ENCODE measurements at places on chromosomes 1 and 21.

DNA sequence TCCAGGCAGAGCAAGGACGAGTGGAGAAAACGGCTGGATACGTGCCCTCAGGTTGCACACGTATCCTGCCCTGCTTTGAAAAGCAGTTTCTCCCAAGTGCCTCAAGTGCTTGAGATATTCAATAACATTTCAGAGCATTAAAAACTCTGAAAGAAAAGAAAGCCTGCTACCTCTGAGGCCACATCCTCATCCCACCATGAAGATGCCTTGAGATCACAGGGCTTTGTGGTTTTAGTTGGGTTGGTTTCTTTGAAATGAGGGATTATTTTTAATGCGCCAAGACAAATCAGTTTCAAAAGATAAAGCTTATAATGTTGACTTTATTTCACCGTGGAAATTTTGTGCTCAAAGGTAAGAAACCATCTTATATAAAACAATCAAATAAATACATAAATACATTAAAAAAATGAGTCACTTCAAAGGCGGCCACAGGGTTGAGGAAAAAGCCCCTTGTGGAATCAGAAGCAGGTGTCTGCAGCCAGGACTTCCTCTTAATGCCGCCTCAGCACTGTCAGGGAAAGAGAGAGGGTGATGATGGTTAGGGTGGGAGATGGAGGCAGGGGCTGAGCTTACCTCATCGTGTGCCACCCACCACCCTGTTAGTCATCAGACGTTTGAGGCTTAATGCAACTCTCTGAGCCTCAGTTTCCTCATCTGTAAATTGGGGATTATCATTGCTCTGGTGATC lies 1.4 kb downstream of the NPPB start:
- DNase-seq = no peak

DNA sequence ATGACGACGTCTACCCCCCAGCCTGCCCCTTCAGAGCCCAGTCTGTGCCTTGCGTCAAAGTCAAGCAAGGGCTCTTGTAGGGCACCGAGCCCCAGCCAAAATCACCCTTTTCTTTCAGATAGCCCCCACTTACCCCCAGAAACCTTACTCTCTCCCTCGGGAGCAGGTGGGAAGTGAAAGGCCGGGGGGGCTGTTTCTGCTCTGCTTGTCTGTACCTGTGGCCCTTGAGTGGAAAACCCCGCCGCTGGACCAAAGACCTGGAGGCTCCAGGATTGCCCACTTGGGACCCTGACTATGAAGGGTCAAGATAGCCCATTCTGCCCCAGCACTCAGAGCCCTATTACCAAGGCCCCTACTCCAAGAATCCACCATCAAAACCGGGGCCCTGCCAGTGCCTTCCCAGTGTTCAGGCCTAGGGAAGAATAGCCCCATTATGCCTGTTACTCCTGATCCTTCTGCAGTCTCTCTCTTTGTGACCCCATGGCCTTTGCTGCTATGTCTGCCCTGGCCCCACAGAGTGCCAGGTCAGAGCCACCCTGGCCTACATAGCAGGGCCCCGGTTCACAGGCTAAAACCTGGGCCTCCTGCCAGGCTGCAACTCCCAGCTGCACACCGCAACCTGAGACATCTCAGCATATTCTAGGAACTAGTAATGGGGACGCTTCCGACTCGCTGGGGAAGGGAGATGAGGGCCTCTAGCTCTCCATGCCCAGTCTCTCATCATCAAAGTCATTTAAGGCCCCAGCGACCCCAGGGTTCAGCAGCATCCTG lies 22.2 kb upstream of the HPDL start:
- no peak for DNase-seq

GRCh38 chr1:3456449-3456963 lies 2.0 kb downstream of the ARHGEF16 start:
- no peak for DNase-seq

DNA sequence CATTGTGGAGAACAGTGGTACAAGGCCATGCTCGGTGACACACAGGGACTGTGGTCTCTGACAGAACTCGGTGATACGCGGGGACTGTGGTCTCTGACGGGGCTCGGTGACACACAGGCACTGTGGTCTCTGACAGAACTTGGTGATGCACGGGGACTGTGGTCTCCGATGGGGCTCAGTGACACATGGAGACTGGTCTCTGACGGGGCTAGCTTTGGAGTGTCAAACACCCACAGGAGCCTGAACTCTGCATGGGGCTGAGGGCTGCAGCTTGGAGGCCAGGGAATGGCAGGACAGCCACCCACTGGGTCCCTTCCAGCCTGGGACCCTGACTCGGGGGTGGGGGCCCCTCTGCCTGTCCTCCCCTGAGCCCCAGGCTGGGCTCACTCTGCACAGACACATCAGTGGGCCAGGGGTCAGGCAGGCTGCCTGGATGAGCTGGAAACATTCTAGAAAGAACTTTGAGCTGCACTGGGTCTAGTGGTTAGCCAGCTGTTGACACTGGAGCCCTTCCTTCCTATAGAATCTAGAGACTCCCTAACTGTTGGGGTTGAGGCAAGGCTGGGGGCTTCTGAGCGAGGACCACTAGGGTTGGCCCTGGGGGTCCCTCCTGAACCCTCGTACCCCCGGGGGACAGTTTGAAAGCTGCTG lies 49.8 kb downstream of the DISP3 start:
- no peak for DNase-seq

- DNase-seq = no peak
Measured at GRCh38 chr1:66371233-66372005, 162.5 kb upstream of the SGIP1 start.

GRCh38 chr21:31253684-31254083 lies 90.4 kb downstream of the TIAM1 start:
- DNase-seq = no peak

DNA sequence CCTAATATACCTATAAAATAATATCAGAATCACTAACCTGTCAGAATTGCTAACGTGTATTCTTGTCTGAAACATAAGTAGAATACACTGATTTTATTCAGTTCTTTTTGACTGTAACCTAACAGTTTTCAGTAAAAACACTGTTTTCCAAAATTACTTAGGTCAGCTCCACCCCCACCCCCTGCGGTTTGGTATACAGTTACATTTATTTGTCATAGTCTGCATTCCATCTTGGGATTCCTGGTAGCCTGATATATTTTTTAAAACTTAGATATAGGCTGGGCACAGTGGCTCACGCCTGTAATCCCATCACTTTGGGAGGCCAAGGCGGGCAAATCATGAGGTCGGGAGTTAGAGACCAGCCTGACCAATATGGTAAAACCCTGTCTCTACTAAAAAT lies 19.8 kb upstream of the ABCD3 start:
- DNase-seq = no peak

DNA sequence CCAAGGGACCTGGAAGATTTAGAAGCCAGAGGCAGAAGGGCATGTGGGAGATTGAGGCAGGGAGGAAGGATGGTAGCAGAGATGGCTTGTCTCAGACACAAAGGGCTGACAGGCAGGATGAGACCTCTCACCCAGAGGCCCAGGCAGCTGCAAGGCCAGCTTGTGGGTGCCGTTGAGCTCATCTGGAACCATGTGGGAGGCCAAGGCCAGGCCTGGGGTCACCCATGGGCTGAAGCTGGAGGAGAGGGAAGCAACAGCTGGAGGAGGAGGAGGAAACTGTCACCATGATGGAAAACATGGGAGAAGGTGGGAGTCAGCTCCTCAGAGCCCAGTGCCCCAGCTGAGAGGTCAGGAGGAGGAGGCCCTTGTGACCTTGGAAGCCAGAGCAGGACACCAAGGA lies 6.4 kb downstream of the CRABP2 start:
- no peak for DNase-seq

GRCh38 chr1:91428182-91428798 lies 23.7 kb upstream of the HFM1 start:
- DNase-seq = no peak

- no peak for DNase-seq
Measured at GRCh38 chr1:236122176-236122575, 20.2 kb upstream of the GPR137B start.

DNA sequence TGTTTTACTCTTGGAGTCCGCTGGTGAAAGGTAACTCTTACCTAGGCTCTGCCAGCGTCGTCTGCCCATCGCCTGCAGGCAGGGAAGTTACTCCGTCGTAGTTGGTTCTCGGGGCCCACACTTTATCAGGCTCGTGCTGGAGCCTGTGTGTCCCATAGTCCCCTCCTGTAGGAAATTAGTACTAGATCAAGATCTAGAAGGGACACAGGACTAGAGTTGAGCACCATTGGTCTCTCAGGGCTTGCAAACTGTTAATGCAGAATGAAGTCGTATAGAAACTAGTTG lies 940 bp downstream of the SRRM1 start:
- DNase-seq = no peak

- DNase-seq = no peak
Measured at GRCh38 chr1:117661027-117661426, 55.2 kb downstream of the TENT5C start.

- DNase-seq = no peak
Measured at GRCh38 chr1:208007319-208007937, 96.5 kb upstream of the CD34 start.

GRCh38 chr1:172733815-172734214 lies 74.9 kb downstream of the FASLG start:
- DNase-seq = no peak

- DNase-seq = no peak
Measured at GRCh38 chr1:115196296-115196695, 107.0 kb upstream of the TSPAN2 start.

- no peak for DNase-seq
Measured at GRCh38 chr1:2968471-2968881, 52.8 kb upstream of the ACTRT2 start.

DNA sequence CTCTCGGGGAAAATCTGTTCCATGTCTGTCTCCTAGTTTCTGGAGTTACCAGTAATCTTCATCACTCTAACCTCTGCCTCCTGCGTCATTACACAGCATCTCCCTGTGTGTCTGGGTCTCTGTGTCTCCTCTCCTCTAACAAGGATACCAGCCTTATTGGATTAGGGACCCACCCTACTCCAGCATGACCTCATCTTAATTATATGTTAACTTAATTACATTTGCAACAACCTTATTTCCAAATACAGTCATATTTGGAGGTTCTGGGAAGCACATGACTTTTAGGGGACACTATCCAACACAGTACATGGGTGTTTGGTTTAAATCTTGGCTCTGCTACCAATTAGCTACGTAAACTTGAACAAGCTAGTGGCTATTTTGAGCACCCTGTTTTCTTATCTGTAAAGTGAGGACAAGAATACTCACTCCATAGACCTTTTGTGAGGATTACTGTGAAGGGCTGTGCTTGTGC lies 83.9 kb upstream of the SGIP1 start:
- DNase-seq = no peak

- DNase-seq = peak; percentile 26
Measured at GRCh38 chr1:182235952-182236650, 155.5 kb downstream of the GLUL start.

DNA sequence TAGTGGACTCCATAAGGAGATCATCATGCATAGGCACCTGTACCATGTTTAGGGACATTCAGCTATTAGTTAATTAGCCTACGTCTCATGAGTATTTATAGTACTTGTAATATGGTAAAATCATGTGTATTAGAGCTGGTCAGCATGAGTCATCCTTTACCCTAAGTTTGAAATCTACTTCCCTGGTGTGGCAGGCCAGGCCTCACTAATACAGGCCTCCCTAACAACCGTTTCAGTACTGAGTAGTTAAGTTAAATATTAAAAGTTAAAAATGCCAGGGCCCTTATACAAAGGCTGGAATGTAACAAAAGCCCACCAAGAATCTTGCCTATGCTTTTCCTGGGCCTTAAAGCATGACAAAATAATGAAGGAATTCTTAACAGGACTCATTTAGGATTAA lies 356.3 kb upstream of the DPYD start:
- no peak for DNase-seq

DNA sequence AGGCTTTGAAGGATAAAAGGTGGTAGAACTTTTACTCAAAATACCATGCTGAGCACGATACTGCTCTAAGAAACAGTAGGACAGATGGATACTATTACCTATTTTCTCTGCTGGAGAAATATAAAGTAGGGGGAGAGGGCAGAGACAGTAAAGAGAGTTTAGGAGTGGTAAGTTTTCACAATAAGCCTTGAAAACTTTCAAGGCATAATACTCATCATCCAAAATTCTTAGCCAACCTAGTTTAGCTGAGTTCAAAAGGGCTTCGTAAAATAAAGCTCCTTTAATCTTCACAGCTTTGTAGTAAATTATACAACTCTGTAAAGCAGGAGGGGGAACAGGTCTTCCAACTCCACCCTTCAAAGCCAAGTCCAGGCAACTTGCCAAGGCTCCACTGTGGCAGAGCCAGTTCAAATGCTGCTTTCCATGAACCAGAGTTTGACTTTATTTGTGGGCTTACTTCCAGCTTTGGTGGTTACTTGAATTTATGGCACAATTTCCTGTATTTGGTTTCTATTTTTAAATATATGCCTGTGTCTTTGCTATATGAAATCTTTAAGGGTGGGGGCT lies 15.5 kb downstream of the TEX38 start:
- DNase-seq = no peak

DNA sequence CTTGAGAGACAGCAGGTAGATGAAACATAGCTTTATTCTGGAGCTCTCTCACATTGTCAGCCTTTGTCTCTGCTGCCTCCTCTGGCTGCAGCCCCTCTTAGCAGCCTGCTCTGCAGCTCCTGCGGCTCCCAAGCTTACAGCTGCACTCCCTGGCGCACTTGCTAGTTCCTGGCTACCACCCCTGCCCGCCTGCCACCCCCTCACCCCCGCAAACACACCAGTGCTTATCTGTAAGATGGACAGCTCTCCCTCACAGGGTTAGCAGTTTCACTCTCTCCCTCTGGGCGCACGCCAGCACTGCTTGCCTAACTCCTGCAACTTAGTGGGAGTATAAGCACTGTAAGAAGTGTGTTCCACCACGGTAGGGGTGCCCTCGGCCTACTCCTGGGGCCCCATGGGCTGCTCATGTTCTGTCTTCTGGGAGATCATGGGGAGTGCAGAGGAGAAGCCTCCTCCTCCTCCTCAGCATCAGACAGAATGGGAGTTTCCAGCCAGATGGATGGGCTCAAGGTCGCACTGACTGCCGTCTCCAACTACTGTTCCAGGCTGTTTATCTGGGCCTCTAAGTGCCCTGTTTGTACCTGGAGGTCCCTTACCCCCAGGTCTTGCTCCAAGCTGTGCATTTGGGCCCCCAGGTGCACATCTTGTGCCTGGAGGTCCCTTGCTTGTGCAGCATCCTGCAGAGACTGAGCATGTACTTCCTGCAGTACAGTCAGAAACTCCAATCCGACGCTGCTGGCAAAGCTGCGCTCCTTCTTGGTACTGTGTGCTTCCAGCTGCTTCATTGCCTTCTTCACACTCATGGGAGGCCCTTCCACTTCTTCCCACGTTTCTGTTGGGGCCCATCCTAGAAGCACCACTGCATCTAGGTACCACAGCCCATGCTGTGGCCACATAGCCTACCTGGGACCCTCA lies 1388.1 kb downstream of the AMY1C start:
- DNase-seq = peak; percentile 24
